Large intestine (tissue), 12 donors: ENCODE measurements at places on chromosomes 7 and 10. TPM values are rescaled to one million over a fixed set of nuclear protein-coding genes. Genes with fewer than 3 reads are reported as not detected.

PTF1A gene
- not detected for polyA plus RNA-seq

- no peak for DNase-seq
Observed at GRCh38 chr7:155928583-155928982, 116.3 kb upstream of the SHH start.

ACTL6B gene
- 2.9 TPM for polyA plus RNA-seq

SLC16A9 gene
- polyA plus RNA-seq = 2.6 TPM

GRCh38 chr7:66669088-66669487 lies 40.4 kb downstream of the KCTD7 start:
- no peak for DNase-seq

WEE2 gene
- 5.1 TPM for polyA plus RNA-seq

DNA sequence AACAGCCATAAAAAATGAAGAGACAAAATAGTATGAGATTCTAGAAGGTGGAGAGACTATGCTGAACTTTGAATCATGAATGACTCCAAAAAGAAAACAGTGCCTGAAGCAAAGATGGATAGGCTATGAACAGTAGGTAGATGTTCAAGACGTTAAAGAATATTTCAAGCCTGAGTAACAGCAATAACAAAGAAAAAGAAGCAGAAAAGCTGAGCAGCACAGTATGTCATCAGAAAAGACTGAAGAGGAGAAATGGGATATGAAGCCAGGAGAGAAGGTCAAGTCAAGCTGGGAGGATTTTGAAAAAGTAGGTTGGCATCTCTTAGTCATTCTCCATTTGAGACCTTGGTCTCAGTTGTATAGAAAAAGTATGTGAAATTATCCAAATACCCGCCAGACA lies 484.4 kb downstream of the SORCS1 start:
- DNase-seq = no peak
